Karpas-422 (cell line): ENCODE measurements at places on chromosomes 4 and X. TPM values are rescaled to one million over a fixed set of nuclear protein-coding genes. Genes with fewer than 3 reads are reported as not detected.

- no peaks in the 10 kb centered on the region for H3K36me3 ChIP-seq
- no peak overlapping the region for H3K4me3 ChIP-seq
- no peaks in the 10 kb centered on the region for H3K4me1 ChIP-seq
Measured at GRCh38 chr4:173827707-173828106, 297.7 kb upstream of the HAND2 start.

DNA sequence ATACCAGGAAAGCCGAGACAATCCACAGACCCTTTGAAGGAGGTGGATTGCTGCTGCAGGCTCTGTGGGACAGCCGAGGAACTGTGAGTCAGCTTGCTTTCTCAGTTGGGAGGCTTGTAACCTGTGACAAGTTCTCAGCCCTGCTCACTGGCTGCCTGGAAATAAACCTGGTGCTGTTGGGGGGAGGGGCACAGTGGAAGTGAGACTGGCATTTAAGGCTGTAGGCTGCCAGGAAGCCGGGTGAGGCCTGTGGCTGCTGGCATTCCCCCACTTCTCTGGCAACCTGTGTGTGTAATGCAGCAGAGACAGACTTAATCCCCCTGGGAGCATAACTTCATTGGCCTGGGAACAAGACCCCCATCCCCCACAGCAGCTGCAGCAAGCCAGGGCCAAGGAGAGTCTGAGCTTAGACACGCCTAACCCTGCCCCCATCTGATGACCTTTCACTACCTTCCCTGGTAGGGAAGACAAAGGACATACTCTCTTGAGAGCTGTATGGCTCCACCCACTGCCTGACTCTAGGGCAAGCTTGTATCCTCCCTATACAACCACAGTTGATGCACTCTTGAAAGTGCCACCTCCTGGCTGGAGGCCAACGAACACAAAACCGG, 64.1 kb downstream of the ALPK1 start:
- H3K4me3 ChIP-seq = no peak overlapping the region
- no peaks in the 10 kb centered on the region for H3K36me3 ChIP-seq
- peaks cover 4% of the 10 kb centered on the region; the same call in 1 of the 2 replicates for H3K4me1 ChIP-seq
- H3K27me3 ChIP-seq = no peaks in the 10 kb centered on the region

- H3K27me3 ChIP-seq = no peaks in the 10 kb centered on the region
- DNase-seq = no peak
- no peaks in the 10 kb centered on the region for H3K4me1 ChIP-seq
- no peak overlapping the region for H3K27ac ChIP-seq
Measured at GRCh38 chr4:156515295-156515694, 456.3 kb downstream of the PDGFC start.

DIPK2B gene
- total RNA-seq = not detected in 2 replicates

- no peaks in the 10 kb centered on the region for H3K27me3 ChIP-seq
- no peak for DNase-seq
- H3K36me3 ChIP-seq = no peaks in the 10 kb centered on the region
- H3K4me1 ChIP-seq = no peaks in the 10 kb centered on the region
- no peak overlapping the region for H3K4me3 ChIP-seq
- H3K27ac ChIP-seq = no peak overlapping the region
Measured at GRCh38 chr4:94371290-94371689, 28.7 kb upstream of the HPGDS start.

MGARP gene
- total RNA-seq = not detected in 2 replicates

GRCh38 chr4:169159624-169160171, 111.1 kb downstream of the SH3RF1 start:
- H3K36me3 ChIP-seq = no peaks in the 10 kb centered on the region
- DNase-seq = no peak
- H3K27ac ChIP-seq = no peak overlapping the region

GYPE gene
- total RNA-seq = 1.9 and 4.0 TPM in 2 replicates

DNA sequence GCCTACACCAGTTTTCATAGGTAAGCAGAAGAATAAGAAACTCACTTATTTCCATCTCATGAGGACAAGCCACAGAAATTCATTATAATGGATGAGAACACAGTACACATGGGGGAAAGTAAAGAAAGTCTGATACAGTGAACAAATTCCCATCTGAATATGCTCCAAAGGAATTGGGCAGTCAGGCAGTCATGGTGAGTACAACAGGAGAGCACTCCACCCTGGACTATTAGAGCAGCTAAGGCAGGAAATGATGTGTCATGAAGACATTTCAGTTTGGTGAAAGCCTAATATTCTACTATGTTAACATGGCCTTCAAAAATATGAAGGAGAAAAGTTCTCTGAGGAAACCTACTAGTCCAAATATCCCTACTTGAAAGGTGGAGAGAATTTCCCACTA, 92.0 kb upstream of the PRDX4 start:
- no peak for DNase-seq
- H3K36me3 ChIP-seq = no peaks in the 10 kb centered on the region
- no peak overlapping the region for H3K4me3 ChIP-seq
- no peaks in the 10 kb centered on the region for H3K27me3 ChIP-seq
- no peak overlapping the region for H3K27ac ChIP-seq
- H3K4me1 ChIP-seq = no peaks in the 10 kb centered on the region

RRH gene
- total RNA-seq = 0.40 TPM in 1 of 2 replicates, not detected in the other

DNA sequence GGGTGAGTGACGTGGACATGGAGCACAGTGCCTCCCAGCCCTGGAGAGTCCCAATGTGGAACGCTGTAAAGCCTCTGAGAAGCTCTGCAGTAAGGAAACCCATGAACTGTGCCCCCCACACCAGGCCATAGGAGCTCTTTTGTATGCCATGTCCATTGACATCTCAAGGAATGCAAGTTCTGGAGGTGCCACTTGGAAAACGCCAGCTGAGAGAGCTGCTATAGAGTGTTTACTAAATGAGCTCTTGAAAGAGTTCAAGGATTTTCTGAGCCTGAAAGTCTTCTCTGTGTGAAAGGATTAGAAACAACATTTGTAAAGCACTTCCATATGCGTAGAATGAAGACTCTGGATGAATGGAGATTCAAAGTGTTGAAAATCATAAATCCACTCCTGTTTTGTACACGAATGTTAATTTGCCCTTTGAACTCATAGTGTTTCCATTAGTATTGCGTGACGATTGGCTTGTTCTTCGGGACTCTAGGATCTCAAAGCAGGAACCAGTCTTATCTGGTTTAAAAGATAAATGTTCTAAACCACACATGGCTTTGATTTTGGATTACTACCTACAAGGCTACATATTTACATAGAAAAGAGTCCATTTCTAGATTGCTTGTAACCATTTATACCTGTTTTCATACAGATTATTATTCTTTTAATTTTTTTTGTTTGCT, 41.8 kb upstream of the STOX2 start:
- no peaks in the 10 kb centered on the region for H3K4me1 ChIP-seq
- H3K27ac ChIP-seq = no peak overlapping the region
- no peak overlapping the region for H3K4me3 ChIP-seq
- H3K36me3 ChIP-seq = no peaks in the 10 kb centered on the region

GPRASP2 gene
- total RNA-seq = 0.97 and 1.6 TPM in 2 replicates

GRCh38 chr4:38785901-38786402, 3.2 kb upstream of the TLR10 start:
- H3K4me3 ChIP-seq = no peak overlapping the region
- H3K27ac ChIP-seq = peak overlapping the region; percentile 96
- peaks cover 41% of the 10 kb centered on the region for H3K4me1 ChIP-seq
- no peaks in the 10 kb centered on the region for H3K27me3 ChIP-seq

DNA sequence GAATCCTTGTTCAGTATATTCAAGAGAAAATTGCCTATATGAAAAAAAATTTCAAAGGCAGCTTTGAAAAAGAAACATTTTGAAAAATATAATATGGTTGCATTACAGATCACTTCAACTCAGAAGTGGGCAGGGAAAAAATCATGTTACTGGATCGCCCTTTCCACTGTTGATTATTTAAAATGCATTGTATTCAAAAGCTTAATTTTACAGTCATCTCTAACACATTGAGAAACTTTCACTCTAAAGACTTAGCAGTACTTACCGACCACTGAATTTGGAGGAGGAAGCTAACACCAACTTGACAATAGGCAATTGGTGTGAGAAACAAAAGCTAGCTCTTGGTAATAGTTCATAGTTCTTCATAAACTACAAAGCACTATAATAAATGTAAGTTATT, 101.9 kb downstream of the CEP135 start:
- no peak for DNase-seq
- H3K27me3 ChIP-seq = no peaks in the 10 kb centered on the region
- H3K27ac ChIP-seq = no peak overlapping the region
- no peaks in the 10 kb centered on the region for H3K36me3 ChIP-seq

- H3K4me1 ChIP-seq = peaks cover 16% of the 10 kb centered on the region
- no peak overlapping the region for H3K4me3 ChIP-seq
- H3K27ac ChIP-seq = no peak overlapping the region
- peak; percentile 11 for DNase-seq
- H3K27me3 ChIP-seq = no peaks in the 10 kb centered on the region
- H3K36me3 ChIP-seq = no peaks in the 10 kb centered on the region
Measured at GRCh38 chrX:153339662-153340061, 5.7 kb downstream of the ZNF275 start.

DNA sequence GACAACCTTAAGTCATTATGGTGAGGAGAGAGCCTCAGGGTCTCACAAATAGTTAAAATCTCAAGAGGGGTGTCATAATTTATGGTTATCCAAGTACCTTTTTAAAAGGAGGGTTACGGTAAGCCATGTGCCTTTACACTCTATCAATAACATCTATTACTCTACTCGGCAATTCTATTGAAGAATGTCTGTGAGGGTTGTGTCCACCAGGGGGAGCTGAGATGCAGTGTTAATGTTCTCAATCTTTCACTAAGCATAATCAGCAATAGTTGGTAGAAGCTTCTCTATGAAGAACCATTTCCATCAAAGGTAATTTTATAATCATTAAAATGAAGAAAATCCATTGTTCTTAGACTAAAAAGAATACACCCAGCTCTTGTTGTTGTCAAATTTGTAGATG, 457.4 kb downstream of the CENPC start:
- H3K4me1 ChIP-seq = no peaks in the 10 kb centered on the region
- H3K4me3 ChIP-seq = no peak overlapping the region
- peak; percentile 81 for DNase-seq
- H3K36me3 ChIP-seq = no peaks in the 10 kb centered on the region

GRCh38 chr4:184395451-184395917, 78.9 kb downstream of the IRF2 start:
- no peaks in the 10 kb centered on the region for H3K27me3 ChIP-seq
- H3K4me1 ChIP-seq = peaks cover 62% of the 10 kb centered on the region
- peaks cover 8% of the 10 kb centered on the region; the same call in 1 of the 2 replicates for H3K36me3 ChIP-seq

- H3K27me3 ChIP-seq = no peaks in the 10 kb centered on the region
- H3K4me3 ChIP-seq = no peak overlapping the region
- no peaks in the 10 kb centered on the region for H3K36me3 ChIP-seq
- DNase-seq = no peak
- no peak overlapping the region for H3K27ac ChIP-seq
- H3K4me1 ChIP-seq = no peaks in the 10 kb centered on the region
Measured at GRCh38 chr4:97691111-97691605, 452.1 kb downstream of the STPG2 start.

DNA sequence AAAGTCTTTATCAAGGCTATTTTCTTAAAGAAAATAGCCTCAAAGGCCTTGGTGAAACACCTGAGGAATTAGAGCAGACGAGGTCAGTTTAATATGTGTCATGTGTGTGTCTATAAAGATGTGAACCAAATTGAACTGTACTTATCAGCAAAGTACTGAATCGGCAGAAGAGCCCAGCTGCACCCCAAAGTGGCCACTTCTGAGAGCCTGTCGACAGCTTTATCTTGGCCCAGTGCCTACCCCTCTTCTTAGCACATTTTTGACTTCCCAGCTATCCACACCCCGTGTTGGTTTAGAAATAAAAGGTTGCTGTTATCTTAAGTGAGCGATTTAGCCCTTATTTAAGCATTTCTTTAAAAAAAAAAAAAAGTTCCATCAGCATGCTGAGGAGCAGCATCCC, 329.7 kb downstream of the FBXW7 start:
- DNase-seq = no peak
- no peaks in the 10 kb centered on the region for H3K4me1 ChIP-seq
- no peaks in the 10 kb centered on the region for H3K36me3 ChIP-seq
- H3K27me3 ChIP-seq = no peaks in the 10 kb centered on the region

DNA sequence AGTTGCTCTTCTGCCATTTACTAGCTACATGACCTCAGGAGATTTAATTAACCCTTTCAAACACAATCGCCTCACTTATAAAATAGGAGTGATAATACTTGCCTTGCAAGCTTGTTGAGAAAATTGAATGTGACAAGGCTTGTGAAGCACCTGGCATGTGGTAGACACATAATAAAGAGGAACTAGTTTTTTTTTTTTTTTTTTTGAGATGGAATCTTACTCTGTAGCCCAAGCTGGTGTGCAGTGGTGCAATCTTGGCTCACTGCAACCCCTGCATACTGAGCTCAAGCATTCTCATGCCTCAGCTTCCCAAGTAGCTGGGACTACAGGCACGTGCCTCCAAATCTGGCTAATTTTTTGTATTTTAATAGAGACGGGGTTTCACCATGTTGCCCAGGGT, 73.7 kb upstream of the STIM2 start:
- H3K27ac ChIP-seq = peak overlapping the region; percentile 93
- H3K36me3 ChIP-seq = no peaks in the 10 kb centered on the region
- peak; percentile 95 for DNase-seq
- H3K4me1 ChIP-seq = peaks cover 71% of the 10 kb centered on the region
- H3K4me3 ChIP-seq = peak overlapping the region; percentile 56

GRCh38 chr4:1608196-1608820, 75.8 kb downstream of the FAM53A start:
- no peaks in the 10 kb centered on the region for H3K27me3 ChIP-seq
- H3K4me1 ChIP-seq = no peaks in the 10 kb centered on the region
- no peak overlapping the region for H3K4me3 ChIP-seq

DNA sequence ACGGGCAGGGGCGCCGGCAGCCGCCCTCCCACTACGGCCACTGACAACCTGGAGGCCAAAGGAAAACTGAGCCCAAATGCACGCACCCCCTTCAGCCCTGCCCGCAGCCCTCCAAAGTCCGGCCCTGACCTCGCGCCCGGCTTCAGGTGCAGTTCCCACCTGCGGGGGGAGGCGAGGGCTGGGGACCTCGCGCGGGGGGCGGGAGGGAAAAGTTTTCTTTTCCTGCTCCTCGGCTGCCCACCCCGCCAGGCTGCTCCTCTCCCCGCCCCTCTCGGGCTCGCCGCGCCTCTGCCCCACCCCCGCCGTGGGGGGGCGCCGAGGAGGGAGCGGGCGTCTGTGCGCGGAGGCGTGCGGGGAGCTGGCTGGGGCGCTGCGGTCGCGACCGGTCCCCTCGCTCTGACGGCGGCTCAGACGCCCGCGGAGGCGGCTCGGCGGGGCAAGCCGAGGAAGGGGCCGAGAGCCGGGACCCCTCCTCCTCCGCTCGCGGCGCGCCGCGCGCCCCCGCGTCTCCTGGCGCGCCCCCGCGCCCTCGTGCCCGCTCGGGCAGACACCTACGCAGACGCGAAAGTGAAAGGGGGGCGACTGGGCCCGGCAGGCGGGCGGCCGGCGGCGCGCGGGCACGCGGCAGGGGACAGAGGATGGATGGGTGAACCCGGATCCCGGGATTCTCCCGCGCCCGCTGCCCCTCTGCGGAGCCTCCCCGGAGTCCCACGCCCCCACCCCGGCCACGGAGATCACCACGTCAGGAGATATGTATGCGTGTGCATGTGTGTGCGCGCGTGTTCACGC, 3.1 kb upstream of the NR3C2 start:
- DNase-seq = no peak
- H3K4me3 ChIP-seq = no peak overlapping the region
- no peaks in the 10 kb centered on the region for H3K36me3 ChIP-seq
- H3K27ac ChIP-seq = no peak overlapping the region
- no peaks in the 10 kb centered on the region for H3K27me3 ChIP-seq

FAM9C gene
- total RNA-seq = not detected in 2 replicates

- H3K27me3 ChIP-seq = no peaks in the 10 kb centered on the region
- no peaks in the 10 kb centered on the region for H3K36me3 ChIP-seq
- H3K27ac ChIP-seq = no peak overlapping the region
- no peak overlapping the region for H3K4me3 ChIP-seq
- no peaks in the 10 kb centered on the region for H3K4me1 ChIP-seq
Measured at GRCh38 chrX:152588206-152588605, 49.5 kb upstream of the GABRQ start.

HHIP gene
- total RNA-seq = not detected in 2 replicates
